ENCODE measurements at places on chromosomes 3 and 15.

DNA sequence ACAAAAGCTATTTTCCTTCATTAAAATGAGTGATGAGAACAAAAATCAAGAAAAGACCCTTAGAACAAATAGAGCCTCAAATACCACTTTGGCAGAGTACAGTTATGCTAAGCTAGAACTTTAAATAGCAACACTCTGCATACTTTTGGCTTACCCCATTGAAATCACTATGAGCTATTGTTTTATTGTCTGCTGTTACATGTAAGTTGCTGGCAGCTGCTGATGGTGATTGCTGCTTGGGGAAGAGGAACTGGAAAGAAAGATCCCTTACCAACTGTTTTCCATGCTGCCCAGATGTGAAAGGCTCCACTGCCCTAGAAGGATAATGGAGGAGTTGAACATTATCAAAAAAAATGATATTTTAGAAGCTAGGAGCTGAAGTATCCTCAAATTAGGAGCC is 135.4 kb downstream of the SYNPR start:
- no peak for DNase-seq

GRCh38 chr15:25954398-25954797 is 91.3 kb upstream of the ATP10A start:
- no peak for DNase-seq

DNA sequence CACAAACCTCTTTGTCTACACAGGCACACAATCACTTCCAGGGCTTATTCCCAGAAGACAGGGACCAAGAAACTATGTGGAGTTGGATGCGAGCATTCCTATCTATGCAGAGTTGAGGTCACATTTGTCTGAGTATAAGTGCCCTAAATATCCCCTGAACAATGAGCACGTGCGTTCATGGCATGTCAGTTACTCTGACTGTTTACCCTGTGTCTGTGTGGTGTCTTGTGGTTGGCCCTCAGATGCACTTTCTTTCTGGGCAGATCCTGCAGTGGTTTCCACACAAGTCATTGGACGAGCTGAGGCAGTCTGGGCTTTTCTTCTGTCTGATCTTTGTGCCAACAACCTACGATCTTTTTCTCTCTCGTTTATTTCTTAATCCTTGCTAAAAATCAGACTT is 134.5 kb downstream of the FBN1 start:
- no peak for DNase-seq

- no peak for DNase-seq
These were observed 72.1 kb downstream of the GJD2 start for GRCh38 chr15:34682674-34683073.

GRCh38 chr15:85439996-85440395 is 59.6 kb downstream of the AKAP13 start:
- DNase-seq, result no peak

- DNase-seq, result no peak
These were observed 79.7 kb upstream of the ZNF280D start for GRCh38 chr15:56812961-56813360.

- no peak for DNase-seq
These were observed 72.0 kb upstream of the KLF13 start for GRCh38 chr15:31254431-31255175.

DNA sequence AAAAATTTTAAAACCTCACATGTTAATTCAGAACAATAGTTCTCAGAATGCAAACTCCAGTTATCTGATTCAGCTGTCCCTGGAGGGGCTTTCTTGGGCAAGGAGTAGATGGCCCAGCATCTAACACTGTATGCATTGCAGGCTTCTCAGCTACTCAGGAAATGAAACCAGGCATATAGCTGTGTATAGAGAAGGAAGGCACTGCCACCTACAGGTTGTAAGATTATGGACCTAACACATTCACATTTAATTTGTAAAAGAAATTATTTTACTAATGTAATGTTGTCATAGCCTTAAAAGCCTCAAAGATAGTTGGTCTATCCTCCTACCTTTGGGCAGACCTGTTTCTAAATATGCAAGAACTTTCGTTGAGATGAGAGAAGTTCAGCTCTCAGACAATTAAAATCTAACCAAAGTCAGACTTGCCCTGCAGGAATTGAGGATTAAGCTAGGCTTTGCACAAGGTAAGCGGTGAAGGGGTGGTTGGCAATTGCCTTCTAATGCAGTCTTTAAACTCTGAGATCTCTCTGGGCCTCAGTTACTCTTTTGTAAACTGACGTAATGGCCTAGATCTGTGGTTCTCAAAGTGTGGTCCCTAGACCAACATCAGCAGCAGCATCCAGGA is 132.8 kb upstream of the SLC24A5 start:
- peak; percentile 37 for DNase-seq

DNA sequence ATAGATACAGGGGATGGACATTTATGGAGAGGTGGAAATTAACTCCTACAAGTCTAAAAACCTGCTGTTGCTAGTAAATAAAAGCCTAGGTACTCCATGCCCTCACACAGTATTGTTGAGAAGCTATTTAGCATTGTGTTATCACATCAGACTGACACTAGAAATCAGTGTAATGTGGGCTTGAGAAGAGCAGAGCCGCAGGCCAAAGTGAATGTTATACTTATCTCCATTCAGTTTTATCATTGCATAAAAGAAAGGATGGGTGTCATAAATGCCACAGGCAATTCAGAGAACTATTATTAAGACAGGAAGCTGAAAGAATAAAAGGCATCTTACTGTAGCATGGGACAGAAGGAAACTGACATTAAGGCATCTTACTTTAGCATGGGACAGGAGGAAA is 13.7 kb upstream of the ISLR start:
- DNase-seq, result no peak

DNA sequence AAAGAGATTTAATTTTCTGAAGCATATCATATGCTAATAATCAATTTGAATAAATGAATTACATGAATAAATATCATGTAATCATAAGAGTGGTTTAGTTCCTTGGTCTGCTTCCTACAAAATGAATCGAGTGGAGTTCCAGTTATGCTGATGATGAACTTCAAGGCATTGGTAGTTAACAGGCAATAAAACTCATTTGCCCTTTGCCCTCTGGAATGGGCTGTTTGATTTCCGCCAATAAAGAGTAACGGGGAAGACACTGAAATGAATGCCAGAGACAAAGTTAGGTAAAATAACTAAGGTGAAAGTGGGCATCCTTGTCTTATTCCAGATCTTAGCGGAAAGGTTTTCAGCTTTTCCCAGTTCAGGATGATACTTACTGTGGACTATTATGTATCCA is 90.1 kb downstream of the C3orf38 start:
- no peak for DNase-seq

DNA sequence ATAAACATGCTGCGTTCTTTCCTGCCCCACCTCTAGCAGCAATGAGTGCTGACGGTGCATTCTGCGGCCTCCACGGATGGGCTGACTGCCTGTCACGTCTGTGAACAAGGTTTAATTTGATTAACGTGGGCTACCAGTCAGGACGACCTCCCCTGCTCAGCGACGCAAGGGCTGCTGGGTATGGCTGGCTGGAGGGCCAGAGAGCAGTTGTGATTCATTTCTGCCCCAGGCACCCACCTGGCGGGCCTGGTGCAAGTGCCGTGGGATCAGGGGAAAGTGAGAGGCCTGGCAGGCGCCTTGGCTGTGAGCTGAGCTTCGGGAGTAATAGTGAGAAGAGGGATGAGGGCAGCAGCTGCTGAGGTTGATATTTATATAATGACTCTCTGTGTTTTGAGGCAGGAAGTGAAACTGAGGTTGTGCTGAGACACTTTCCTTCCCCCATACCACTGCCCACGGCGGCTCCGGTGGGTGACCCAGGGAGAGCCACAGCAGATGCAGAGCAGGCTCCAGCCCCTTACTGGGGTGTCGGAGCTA is 190.4 kb upstream of the BCL6 start:
- no peak for DNase-seq

DNA sequence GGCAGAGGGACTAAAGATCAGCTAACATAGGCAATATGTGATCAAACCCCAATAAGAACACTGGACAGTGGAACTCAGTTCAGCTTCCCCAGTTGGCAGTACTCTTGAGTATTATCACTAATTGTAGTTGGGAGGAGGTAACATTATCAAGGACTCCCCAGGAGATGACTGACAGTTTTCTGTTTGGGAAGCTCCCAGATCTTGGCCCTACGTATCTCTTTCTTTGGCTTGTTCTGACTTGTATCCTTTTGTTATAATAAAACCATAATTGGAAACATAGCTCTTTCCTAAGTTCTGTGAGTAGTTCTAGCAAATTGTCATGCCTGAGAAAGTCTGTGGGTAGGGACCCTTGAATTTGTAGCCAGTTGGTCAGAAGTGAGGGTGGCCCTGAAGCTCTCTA is 316.4 kb downstream of the ZNF621 start:
- no peak for DNase-seq

- no peak for DNase-seq
These were observed 11.8 kb upstream of the BCL2L10 start for GRCh38 chr15:52124270-52124880.

DNA sequence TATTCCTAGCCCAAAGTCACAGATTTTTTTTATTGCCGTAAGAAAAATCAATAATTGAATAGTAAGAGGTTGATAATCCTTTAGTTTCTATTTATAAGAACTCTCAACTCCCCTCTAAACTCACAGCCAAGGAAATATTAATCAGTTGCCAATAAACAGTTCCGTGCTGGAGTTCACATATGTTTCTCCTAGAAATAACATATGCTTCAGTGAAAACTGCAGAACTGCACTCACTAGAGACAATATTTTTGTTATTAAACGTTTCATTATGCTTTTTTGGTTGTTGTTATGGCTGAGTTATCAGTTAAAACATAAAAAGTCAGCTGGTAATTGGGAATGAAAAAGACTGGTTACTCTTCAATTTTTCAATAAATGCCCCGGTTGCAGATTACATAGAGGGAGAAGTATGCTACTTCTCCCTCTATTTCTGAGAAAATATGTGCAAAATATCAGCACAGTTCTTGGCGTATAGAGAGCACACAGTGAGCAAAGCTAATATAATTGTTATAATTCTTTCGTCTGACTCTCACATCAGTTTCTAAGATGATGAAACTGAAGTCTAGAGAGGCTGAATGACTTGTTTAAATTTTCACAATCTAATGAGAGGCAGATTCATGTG is 781.2 kb upstream of the GRM7 start:
- no peak for DNase-seq

DNA sequence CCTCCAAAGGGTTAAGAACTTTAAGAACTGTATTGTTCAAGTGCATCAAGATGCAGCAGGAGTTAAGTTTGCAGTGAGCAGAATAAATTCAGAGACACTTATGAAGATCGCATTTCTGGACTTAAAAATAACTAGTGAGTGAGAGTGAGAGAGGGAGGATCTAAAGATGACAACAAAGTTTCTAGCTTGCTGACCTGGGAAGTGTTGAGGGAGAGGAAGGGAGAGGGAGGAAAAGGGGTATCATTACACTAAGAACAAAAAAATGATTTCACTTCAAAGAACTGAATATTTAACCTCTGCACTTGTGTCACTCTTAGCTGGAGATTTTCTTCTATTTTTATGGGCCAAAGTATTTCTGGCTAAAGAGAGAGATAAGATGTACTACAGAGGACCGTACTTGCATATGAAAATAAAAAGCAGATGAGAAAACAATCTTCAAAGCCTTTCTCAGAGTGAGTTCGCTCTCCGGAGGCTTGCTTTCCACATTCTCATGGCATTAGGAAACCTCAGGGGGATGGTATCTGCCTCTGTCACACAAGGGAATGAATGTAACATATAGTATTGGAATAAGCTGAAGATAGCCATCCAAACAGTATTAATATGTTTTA is 91.4 kb upstream of the TJP1 start:
- no peak for DNase-seq

DNA sequence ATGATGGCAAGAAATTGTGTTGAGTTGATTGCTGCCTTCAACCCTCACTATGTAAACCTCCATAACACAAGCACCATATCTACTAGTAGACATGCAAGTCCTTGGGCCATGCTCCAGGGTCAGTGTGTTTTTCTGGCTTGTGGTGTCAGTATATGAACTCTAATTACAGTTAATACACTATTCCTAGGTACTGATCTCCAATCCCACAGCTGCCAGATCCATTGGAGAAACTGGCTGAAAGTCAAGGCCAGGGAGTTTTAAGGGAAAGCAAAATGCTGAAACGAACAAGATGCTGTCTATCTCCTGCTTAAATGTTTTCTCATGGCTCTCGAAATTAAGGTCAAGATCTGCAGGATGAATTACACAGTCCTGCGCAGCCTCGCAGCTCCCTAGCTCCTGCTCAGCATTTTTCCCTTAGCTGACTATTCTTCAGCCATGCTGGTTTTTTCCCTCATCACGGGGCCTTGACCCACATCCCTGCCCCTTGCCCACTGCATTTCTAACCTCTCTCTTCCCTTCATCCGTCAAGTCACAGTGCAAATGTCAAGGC is 425.0 kb upstream of the ADAMTS9 start:
- DNase-seq, result no peak

DNA sequence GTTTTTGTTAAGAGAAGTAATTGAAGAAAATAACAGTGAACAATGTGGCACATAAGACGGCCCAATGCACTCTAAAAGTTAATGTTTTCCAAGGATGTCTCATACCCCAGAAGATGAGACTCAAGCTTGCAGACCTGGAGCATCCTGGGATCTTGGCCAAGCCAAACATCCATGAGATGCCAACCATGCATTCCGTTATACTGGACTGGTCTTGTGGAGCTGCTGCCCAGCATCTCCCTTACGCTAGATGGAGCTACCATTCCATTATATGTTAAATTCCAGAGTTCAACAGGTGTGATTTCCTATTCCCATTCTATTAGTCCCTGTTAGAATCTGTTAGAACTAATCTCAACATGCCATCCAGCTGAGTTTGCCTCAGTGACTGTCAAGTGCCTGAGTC is 181.8 kb downstream of the PDCD6IP start:
- no peak for DNase-seq

DNA sequence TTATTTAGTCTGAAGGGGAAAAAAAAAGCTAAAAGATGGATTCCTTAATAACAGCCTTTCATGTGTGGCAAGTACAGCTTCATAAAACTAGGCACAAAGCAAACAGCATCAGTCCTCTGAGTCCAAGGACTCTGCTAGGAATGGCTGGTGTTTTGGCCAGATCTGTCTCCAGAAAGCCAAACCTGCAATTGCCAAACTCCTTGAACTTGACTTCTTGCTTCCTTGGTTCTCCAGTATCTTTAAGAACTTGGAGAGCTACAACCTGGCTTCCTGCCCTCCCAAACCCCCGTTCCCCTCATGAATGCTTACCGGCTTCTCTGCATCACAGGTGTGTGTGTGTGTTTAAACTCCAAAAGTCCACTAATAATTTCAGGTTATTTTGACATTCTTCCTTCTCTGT is 1.6 kb upstream of the PLOD2 start:
- DNase-seq, result no peak

DNA sequence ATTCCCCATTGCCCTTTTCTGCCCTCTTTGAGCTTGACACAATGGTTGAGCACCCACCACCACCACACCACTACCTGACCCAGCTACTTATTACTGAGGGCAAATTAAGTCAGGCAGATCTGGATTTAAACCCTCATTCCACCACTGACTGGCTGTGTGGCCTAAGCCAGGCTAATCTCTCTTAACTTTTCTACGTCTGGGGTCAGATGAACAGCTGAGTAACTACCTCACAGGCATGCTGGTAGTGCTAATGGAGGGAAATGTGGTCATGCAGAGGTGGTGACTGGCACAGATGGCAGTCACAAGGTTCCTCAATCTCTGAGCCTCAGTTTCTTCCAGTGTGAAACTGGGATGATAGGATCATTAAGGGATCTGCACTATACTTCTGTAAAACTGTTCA is 4.3 kb upstream of the MRPS25 start:
- DNase-seq, result no peak

All from hippocampal formation (tissue), 2 donors.